ENCODE measurements at places on chromosomes 1 and 21. TPM values are rescaled to one million over a fixed set of nuclear protein-coding genes. Genes with fewer than 3 reads are reported as not detected.

ADAMTSL4 gene
- total RNA-seq = 33.6 TPM

DNA sequence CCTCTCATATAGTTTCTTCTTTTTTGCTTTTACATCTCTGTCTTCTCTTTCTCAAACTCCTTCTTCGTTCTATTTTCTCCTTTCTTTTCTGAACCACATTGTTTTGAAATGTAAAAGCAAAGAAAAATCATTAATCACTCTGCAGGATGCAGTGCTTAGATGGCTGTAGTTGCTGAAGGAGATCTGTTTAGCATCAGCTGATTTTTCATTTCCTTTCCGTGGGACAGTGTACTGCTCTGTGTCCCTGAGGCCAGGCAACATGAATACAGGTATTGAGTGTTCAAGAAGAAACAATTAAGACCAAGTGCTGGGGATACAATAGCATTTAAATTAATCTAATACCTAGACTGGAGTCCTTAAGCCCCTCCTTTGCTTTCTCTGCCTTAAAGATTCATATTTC lies 257.2 kb upstream of the SPAG17 start:
- no peak for DNase-seq
- no peaks in the 10 kb centered on the region for H3K36me3 ChIP-seq
- H3K4me1 ChIP-seq = no peaks in the 10 kb centered on the region
- H3K4me3 ChIP-seq = no peak overlapping the region
- H3K27ac ChIP-seq = no peak overlapping the region

C8B gene
- not detected for total RNA-seq

GRCh38 chr1:220894025-220894923 lies 15.0 kb downstream of the HLX start:
- DNase-seq = peak; percentile 89
- peaks cover 26% of the 10 kb centered on the region for H3K4me1 ChIP-seq
- H3K27me3 ChIP-seq = peaks cover 41% of the 10 kb centered on the region

DNA sequence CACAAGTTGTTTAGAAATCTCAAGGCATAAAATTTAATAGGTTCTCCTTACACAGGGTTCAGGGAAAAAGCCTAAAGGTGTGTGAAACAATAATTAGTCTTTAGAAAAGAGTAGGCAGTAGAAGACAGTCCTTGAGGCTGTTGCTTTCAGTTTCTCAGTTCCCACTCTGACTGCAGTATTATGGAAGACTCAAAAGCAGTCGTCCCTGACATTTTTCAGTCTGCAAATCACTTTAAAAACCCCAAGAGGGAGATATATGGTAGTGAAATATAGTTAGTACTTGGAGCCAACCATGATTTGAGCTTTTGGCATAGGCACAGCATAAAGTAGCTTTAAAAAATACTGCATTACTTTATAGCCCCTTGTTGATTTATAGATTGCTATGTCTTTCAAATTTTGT lies 299.7 kb downstream of the OLFM3 start:
- H3K4me1 ChIP-seq = no peaks in the 10 kb centered on the region
- DNase-seq = no peak
- no peaks in the 10 kb centered on the region for H3K36me3 ChIP-seq
- no peaks in the 10 kb centered on the region for H3K27me3 ChIP-seq
- H3K27ac ChIP-seq = no peak overlapping the region

LHX8 gene
- total RNA-seq = not detected

UBL4B gene
- total RNA-seq = not detected

DMBX1 gene
- not detected for total RNA-seq

DNA sequence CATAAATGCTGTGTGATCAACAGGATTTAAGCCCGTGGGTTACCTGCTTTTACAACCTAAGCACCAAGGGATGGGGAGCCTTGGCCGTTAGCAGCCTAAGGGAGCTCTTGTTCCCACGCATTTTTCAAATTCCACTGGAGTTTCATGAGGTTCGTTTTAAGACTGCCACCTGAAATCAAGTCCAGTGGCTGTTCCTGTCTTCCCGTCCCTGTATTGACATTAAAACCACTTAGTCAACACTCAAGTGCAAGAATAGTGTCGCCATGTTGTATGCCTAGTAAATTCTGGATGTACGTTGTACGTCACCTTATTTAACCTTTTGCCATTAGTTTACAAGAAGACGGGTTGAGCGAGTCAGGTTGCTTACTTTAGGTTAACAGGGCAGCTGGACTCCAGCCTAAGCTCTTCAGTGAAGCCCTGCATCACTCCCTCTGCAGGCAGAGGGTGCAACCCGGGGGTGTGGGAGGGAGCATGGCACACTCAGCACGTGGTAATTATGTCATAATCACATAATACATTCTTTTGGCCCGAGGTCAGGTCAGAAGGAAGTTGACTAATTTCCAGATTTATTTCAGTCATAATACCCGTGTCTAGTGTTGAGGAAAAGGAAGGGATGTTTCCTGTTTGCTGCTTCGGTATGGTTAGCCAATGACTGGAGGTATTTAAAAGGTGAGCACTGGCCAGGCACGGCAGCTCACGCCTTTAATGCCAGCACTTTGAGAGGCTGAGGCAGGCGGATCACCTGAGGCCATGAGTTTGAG lies 42.5 kb downstream of the CNST start:
- H3K36me3 ChIP-seq = no peaks in the 10 kb centered on the region
- DNase-seq = no peak
- no peaks in the 10 kb centered on the region for H3K27me3 ChIP-seq
- H3K4me1 ChIP-seq = peaks cover 62% of the 10 kb centered on the region

GIPC2 gene
- total RNA-seq = 6.9 TPM

GRCh38 chr1:67723620-67724019 lies 38.6 kb downstream of the GADD45A start:
- peak overlapping the region; percentile 42 for H3K27ac ChIP-seq
- DNase-seq = no peak
- H3K36me3 ChIP-seq = no peaks in the 10 kb centered on the region
- peaks cover 41% of the 10 kb centered on the region for H3K4me1 ChIP-seq

KCNC4 gene
- total RNA-seq = 18.0 TPM

DNA sequence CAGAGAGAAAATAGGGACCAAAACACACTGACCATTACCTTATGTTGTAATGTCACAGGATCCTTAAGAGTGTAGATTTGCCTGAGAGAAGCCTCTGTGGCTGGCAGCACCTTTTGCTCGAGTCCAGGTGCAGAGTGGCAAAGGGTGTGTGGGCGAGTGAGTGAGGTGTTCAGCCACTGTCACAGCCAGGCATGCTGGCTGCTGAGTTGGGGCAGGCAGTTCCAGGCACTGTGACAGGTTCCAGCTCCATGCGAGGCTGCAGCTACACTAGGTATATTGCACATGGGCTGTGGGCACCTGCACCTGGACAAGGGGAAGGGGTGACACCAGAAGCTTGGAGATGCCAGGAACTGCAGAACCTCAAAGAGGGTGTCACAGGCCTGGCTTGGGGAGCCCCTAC lies 1370.4 kb upstream of the PRMT6 start:
- no peaks in the 10 kb centered on the region for H3K36me3 ChIP-seq
- no peak for DNase-seq
- H3K27me3 ChIP-seq = no peaks in the 10 kb centered on the region
- H3K4me3 ChIP-seq = no peak overlapping the region
- no peak overlapping the region for H3K27ac ChIP-seq

MROH7 gene
- total RNA-seq = 20.8 TPM

ITGB2 gene
- 53.9 TPM for total RNA-seq

C1orf94 gene
- total RNA-seq = not detected

- no peak for DNase-seq
- H3K27me3 ChIP-seq = no peaks in the 10 kb centered on the region
These were observed 84.9 kb downstream of the CNIH3 start for GRCh38 chr1:224700918-224701531.

DNA sequence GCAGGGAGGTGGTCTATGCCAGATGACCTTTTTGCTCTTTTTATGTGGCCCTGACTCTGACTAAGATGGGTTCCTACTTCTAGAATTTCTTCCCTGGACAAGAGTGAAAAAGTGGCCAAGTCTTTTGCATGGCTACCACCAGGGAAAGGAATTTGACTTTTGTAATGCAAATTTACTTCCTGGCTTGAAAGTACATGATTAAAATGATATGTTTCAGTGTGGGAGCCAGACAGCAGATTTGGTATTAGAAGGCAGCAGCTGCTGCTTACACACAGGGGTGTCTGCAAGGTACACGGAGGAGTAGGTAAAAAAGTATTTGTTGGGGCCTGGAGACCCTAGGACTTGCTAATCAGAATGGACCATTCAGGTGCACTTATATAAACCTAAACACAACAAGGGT lies 78.4 kb downstream of the KCND3 start:
- H3K4me1 ChIP-seq = no peaks in the 10 kb centered on the region
- H3K27me3 ChIP-seq = no peaks in the 10 kb centered on the region
- no peaks in the 10 kb centered on the region for H3K36me3 ChIP-seq
- H3K27ac ChIP-seq = no peak overlapping the region
- H3K4me3 ChIP-seq = no peak overlapping the region
- no peak for DNase-seq

ARHGEF16 gene
- total RNA-seq = 0.42 TPM

GRCh38 chr1:203986887-203987461 lies 85.9 kb upstream of the SOX13 start:
- no peaks in the 10 kb centered on the region for H3K27me3 ChIP-seq
- DNase-seq = peak; percentile 60
- no peaks in the 10 kb centered on the region for H3K4me1 ChIP-seq
- no peaks in the 10 kb centered on the region for H3K36me3 ChIP-seq
- no peak overlapping the region for H3K27ac ChIP-seq
- no peak overlapping the region for H3K4me3 ChIP-seq

DNA sequence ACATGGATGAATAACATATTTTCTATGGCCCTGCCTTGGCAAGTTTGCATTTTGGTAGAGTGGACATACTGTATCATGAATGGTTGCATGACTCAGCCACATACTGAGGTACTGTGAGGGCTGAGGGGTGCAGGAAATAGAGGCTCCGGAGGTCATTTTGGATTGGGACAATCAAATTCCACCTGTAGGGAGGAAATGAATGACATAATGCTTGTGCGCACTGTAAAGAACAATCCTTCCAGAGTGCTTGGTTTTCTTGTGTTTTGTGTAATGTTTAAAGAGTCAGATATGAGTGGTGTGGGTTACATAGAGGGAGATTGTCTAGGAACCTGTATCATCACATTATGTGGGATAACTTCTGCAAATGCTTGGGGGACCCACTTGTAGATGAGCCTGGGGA lies 329.9 kb upstream of the PROX1 start:
- no peaks in the 10 kb centered on the region for H3K4me1 ChIP-seq
- H3K27me3 ChIP-seq = no peaks in the 10 kb centered on the region
- H3K27ac ChIP-seq = no peak overlapping the region

DNA sequence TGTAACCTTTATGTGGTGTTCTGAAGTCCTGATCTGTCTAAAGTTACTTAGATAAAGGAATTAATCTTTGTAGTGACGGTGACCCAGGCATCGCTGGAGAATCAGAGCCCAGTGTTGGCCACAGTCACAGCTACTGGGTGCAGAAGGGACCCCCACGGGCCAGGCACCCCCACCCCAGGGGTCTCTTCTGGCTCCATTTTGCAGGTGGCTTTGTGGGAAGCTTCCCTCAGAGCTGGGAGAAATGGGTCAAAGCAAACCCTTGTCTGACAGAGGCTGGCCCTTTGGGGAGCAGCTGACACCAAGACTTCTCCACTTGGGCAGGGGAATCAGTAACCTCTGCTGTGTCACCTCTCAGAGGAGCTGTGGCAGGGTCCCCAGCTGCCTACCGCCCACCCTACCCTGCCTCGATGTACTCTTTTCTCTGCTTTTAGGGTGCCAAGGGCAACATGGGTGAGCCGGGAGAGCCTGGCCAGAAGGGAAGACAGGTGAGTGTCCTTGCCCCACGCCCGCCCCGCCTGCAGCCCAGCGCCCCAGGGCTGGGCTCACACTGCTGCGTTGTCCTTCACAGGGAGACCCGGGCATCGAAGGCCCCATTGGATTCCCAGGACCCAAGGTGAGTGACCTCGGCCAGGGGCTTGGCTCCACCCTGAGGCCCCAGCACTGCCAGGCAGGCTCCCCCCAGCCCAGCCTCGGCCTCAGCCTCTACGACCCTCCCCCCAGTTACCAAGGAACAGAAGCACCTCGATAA lies 17.7 kb downstream of the COL6A2 start:
- H3K27ac ChIP-seq = peak overlapping the region; percentile 28
- no peak overlapping the region for H3K4me3 ChIP-seq
- H3K36me3 ChIP-seq = peaks cover 86% of the 10 kb centered on the region
- DNase-seq = no peak

DNA sequence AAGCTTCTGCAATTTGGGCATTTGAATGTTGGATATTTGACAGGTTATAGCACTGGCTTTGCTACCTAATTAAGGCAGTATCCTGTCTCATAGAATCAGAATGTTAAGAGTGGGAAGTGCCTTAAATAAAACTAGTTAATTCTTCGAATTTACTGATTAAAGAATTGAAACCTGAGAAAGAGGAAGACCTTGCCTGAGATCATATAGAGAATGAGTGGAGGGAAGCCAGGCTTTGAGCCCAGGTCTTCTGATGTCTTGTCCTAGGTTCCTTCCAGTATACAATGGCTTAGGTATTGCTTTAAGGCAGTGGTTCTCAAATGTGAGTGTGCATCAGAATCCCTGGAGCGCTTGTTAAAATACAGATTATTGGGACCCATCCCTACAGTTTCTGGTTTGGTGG lies 20.9 kb upstream of the SH3BGRL3 start:
- peaks cover 75% of the 10 kb centered on the region for H3K36me3 ChIP-seq
- H3K4me3 ChIP-seq = no peak overlapping the region
- no peaks in the 10 kb centered on the region for H3K4me1 ChIP-seq

CHRNB2 gene
- under 0.01 TPM for total RNA-seq

CLDN8 gene
- total RNA-seq = not detected

- H3K36me3 ChIP-seq = no peaks in the 10 kb centered on the region
- H3K27ac ChIP-seq = no peak overlapping the region
- H3K4me1 ChIP-seq = peaks cover 10% of the 10 kb centered on the region
- no peaks in the 10 kb centered on the region for H3K27me3 ChIP-seq
- no peak for DNase-seq
- no peak overlapping the region for H3K4me3 ChIP-seq
These were observed 22.1 kb downstream of the SPOCD1 start for GRCh38 chr1:31793586-31794285.

DNA sequence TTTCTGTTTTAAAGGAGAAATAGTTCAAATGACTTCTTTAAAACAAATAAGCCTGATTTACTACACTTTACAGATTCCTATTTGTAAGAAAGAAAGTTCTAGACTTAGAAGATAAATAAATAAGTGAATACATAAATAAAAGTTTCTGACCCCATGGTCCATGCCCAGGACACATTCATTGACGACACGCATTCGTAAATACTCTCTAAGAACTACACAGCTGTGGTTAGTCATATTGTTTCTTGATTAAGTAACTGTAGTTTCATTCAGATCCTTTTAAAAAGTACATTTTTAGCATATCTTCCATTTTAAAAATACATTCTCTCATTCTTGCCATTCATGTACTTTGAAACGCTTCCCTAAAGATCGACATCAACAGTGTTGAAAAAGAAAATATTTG lies 497.4 kb downstream of the SETD4 start:
- H3K4me1 ChIP-seq = peaks cover 7% of the 10 kb centered on the region
- H3K27me3 ChIP-seq = no peaks in the 10 kb centered on the region
- no peak overlapping the region for H3K27ac ChIP-seq
- H3K4me3 ChIP-seq = no peak overlapping the region
- no peak for DNase-seq
- no peaks in the 10 kb centered on the region for H3K36me3 ChIP-seq

All from esophagus muscularis mucosa (tissue), 4 donors.